ENCODE measurements at places on chromosomes 1 and 21.

- no peak for DNase-seq
These were observed 66.5 kb downstream of the UBE2T start for GRCh38 chr1:202275061-202275770.

DNA sequence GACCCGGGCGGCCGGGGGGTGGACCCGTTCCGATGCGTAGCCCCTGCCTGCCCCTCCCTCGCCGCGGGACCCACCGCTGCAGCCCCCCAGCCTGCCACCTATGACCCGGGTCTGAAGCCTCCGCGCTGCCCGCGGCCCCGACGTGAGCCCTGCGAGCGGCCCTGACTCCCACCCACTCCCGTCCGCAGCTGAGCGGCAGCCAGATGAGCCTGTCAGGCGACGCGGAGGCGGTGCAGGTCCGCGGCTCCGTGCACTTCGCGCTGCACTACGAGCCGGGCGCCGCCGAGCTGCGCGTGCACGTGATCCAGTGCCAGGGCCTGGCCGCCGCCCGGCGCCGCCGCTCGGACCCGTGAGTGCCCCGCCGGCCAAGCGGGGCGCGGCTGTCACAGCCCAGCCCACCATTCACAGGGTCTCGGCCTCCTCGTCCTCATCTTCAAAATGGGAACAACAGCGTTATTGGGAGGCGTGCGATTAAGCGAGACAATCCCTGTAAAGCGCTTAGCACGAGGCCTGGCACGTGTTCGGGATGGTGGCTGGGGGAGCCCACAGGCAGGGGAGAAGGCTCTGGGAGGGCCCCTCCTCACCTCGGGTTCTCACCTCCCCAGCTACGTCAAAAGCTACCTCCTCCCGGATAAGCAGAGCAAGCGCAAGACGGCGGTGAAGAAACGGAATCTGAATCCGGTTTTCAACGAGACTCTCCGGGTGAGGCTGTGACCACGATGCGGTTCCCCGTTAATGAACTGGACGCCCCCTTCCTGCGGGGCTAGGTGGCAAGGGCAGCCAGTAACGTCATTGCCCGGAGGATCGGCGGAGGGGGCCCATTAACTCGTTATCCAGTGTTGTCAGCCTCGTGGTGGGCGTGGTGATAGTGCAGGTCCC, 8.2 kb downstream of the SYTL1 start:
- no peak for DNase-seq

DNA sequence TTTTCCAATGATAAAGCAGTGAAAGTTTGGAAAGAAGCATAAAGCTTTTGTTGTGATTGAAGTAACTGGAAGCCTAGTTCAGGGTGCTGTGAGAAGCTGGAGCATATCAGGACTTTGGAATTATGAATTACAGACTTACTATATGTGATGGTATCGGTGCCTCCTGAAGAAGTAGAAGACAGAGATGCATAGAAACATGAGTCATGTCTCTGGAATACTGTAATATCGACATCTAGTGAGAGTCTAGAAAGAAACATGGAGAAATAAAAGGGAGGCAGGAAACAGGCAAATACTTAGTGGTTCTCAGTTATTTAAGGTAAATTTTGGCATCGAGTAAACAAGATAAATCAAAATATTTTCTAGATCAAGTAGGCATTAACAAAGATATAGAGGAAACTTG, 103.0 kb downstream of the CAMTA1 start:
- DNase-seq: no peak

DNA sequence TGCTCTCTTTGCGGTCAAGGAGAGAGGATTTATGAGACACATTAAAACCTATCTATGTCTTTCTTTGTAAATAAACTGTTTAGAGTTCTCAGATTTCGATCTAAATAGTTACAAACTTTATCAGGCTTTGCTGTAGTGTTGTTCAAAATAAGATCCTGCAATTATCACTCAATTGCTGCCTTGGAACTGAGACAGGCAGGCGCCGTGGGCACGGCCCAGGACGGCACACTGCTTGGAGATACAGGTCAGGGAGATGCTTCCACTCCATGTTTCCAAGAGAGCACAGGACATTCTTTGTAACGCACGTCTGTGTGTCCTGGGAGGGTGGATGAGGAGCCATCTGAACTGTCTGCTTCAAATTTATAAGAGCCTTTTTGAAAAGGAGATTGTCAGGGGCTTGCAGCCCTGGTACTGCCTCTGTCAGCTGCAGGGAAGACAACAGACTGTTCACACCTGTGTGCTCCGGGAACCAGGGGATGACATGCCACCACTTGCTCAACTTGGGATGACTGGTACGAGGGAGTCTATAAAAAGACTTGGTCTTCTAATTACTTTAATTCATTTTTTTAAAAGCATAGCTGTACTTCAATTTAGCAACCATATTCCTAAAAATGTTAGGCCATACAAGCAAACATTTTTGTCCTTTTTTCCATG, 472.9 kb upstream of the RUNX1 start:
- no peak for DNase-seq

DNA sequence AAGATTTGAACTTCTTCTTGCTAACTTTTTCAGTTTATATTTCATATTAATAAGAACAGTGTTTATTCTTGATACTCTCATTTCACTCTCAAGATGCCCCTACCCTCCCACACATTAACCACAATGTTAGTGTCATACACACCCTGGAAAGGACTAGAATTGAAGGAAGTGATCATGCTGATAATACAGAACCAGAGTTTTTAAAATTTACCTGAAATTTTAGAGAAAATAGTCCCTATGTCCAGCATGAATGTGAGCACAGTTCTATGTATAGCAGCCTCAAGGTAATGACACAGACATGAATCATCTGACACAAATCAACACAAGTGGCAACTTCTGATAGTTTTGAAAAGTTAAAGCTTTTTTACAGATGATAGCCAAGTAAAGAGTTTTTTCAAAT, 26.0 kb downstream of the RGS1 start:
- DNase-seq: no peak

- no peak for DNase-seq
These were observed 105.9 kb downstream of the LAMC2 start for GRCh38 chr1:183291802-183292514.

DNA sequence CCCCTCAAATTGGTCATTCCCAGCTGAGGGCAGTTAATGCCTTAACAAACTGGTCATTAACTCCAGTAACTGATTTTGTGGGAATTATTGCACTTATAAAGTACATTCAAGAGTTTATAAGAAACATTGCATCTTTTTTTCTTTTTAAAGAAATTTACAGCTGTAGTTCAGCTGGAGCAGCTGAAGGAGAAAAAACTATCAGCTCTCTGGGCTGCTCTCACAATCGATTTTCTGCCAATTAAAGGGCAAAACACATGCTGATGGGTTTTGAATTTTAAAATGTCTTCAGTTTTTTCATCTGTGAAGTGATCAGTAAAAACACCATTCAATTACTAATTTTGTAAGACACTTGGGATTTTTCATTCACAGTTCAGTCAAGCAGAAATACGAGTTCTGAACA, 74.7 kb downstream of the KIFAP3 start:
- DNase-seq: no peak

GRCh38 chr1:225290244-225290643, 137.6 kb downstream of the LBR start:
- no peak for DNase-seq

DNA sequence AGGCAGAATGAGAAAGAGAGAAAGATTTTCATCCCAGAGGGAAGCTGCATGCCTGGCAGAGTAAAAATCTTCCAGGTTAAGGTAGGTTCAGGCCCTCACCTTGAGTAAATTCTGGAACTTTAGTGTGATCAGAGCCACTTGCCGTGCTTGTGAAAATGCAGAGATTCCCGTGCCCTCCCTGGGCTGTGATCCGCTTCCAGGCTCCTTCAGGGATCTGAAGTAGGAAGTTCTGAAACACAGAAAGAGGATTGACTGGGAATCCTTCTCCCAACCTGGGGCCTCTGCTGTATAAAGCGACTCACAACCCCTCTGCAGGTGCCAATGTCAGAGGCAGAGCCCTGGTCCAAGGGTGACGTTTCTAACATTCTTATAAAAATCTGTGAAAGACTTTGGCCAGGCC, 26.6 kb downstream of the NUAK2 start:
- no peak for DNase-seq

DNA sequence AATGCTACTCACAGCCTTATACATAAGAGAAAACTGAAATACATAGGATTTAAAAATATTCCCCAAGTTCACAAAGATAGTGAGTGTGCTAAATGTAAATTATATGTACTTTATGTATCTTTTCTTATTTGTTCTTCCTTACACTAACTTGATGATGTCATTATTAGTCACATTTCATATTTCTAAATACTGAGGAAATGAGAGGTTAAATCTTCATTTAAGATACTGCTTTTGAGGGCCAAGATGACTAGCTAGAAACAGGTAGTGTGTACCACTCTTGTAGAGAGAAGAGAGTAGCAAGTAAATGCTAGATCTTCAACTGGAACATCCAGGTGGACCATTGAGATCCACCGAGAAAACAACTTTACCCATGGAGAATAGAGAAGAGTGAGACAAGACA, 29.8 kb downstream of the PYHIN1 start:
- DNase-seq: no peak

- DNase-seq: peak; percentile 25
These were observed 5.2 kb upstream of the ERRFI1 start for GRCh38 chr1:8031176-8031785.

GRCh38 chr1:166626711-166627110, 212.6 kb upstream of the POGK start:
- no peak for DNase-seq

DNA sequence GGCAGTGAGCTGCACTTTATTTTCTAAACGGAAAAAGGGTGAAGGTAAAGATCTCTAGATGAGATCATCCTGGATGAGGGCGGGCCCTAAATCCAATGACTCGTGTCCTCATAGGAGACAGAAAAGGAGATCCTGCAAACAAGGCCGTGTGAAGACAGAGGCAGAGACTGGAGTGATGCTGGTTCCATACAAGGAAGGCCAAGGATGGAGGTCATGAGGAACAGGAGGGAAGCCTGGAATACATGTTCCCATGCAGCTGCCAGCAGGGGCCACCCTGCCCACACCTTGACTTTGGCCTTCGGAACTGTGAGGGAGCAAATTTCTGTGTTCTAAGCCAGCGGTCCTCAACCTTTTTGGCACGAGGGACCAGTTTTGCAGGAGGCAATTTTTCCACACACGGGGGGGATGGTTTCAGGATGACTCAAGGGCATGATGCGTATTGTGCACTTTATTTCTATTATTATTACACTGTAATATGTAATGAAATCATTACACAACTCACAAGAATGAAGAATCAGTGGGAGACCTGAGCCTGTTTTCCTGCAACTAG, 94.3 kb downstream of the PSMG1 start:
- no peak for DNase-seq
